ENCODE measurements at places on chromosomes 7 and 10.

GRCh38 chr10:67537906-67538305, 158.1 kb downstream of the CTNNA3 start:
- no peak for DNase-seq

- no peak for DNase-seq
These were observed 74.5 kb downstream of the DIP2C start for GRCh38 chr10:614790-615582.

DNA sequence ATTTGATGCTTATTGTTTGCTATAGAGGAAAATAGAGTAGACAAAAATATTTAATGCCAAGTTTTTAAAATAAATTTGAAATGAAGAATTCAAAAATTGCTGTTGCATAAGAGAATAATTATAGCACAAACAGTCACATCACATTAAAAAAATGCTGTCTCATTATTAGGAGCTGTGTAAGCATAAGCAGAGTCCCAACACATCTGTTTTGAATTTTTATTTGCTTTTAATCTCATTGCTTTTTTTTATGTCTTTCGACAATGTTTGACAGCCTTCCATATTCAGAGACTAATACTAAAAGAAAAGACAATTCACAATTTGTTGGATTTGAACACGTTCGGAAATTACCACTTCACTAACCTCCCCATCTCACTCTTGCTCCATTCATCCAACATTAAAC, 143.5 kb downstream of the TFPI2 start:
- DNase-seq, result no peak

DNA sequence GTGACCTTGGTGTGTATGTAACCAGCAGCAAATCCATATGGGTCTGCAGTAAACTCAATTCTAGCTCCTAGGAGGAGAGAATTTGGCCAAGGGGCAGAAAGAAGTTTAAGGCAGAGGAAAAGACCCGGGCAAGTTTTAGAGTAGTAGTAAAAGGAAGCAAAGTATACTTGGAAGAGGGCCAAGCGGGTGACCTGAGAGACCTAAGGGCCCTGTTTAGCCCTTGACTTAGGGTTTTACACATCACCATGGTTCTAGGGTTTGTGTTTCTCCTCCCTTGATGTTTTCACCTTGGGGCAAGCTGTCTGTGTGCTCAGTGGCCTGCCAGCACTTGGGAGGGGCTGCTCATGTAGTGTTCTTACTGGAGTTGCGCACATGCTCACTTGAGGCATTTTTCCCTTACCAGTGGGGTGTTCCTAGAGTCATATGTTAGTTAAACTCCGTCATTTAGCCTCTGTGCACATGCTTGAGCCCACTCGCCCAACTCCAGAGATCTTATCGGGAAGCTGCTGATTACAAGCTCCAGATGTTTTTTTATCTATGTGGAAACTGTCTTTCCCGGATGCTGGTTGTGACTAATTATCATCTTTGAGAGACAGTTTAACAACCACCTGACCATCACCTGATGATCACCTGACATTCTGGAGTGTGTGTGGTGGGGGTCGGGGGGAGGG, 137.6 kb upstream of the PRSS1 start:
- no peak for DNase-seq

DNA sequence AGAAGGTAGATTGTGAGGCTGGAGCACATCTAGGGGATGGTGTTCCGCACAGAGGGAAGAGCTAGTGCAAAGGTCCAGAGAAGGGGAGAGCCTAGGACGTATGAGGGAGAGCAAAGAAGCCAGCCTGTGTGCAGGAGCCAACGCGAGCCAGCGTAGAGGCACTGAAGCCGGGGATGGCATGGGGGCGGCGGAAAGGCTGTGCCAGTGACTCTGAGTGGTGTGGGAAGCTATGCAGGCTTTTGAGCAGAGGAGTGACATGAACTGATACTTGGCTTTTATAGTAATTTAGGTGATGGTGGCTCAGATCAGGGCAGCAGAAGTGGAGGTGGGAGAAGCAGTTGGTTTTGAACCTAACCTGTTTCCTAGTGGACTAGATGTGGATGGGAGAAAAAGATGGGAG, 65.8 kb downstream of the ATXN7L1 start:
- DNase-seq, result no peak

DNA sequence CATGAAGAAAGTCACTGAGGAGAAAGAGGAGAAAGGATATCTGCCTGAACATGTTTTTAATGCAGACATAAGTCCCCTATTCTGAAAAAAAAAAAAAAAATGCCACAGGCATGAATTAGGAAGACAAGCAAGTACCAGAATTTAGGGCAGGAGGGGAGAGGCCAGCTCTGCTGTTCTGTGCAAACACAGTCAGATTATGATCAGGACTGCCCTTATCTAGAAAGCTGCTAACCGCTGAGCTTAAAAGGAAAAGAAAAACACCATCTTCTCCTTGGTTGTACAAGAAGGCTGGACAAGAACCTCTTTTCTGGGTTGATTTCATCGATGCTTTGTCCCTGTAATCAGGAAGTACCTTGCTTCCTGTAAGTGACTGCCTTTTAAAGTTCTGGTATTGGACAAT, 15.3 kb upstream of the PWWP2B start:
- no peak for DNase-seq

DNA sequence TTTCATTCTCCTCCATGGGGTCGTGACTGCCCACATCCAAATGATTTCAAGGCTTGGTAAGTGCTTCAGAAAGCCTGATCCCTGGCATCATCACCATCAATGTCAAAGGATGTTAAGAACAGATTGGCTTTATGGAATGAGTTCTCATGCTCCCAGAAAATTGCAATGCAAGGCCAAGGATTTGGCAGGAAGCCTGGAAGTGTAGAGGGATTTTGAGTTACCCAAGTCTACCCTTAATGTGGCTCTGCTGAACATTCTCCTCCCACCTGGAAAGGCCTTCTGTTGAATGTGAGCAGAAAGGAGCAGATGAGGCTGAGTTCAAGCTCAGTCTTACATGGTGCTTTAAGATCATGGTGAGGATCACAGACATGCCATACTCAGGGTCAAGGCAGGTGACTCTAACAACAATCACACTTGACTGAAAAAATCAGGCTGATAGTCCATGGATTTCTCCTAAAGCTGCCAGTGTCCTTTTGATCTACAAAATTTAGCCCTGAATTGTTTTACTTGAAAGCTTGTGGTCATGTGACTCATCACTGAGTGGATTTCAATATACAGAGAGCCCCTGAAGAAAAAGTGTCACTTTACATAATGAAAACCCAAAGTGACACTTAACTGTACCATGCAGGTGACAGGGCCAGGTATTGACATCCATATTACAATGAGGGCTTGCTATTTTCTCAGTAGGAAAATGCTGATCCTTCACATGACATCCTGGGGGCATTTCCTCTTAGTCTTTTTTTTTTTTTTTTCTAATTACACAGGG, 111.1 kb upstream of the PDLIM1 start:
- DNase-seq, result no peak

- DNase-seq, result no peak
These were observed 19.8 kb downstream of the MGMT start for GRCh38 chr10:129486805-129487204.

- DNase-seq, result no peak
These were observed 173.8 kb upstream of the GHITM start for GRCh38 chr10:83965473-83965872.

DNA sequence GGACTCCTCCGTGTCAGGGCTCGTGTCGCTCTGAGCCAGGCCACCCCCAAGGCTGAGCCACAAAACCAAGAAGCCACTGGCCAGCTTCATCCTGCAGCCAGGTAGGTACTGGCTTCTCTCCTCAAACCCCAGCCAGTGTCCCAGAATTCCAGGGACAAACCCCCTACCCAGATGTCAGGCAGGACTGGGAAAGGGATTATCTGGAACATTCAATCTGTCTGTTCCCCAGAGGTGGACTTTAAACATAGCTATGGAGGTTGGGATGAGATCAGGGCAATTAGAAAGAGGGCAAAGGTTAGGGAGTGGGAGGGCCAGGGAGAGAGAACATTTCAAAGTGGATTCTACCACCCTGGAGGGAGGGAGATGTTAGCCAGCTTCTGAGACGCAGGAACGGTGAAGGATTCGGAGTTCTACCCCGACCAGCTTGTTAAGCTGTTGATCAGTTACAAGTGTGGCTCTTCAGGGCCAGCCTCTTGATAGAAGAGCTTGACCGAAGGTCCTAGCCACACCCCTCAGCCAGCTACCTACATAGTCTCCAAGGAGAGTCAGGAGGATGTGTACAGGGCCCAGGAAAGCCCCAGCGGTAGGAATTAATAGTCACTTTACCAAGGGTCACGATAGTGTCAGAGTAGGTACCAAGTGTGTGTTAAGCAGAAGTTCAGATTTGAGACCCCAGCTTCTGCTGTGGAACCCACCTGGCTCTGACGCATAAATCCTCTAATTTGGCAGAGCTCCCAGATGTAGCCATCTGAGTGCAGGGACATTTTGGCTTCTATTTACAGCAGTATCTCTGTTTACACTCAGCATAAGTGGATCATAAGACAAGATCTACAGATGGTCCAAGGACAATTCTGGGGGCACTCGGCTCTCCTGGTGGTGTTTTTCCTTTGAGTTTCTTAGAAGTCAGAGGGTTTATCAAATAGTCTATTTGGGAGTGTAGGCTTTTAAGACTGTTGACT, at the start of gene PLA2G12B:
TSS of gene PLA2G12B (minus strand) at position 211 of the 959 bp plus-strand sequence. CDS start at position 90, 121 bp downstream.
- DNase-seq, result no peak

DNA sequence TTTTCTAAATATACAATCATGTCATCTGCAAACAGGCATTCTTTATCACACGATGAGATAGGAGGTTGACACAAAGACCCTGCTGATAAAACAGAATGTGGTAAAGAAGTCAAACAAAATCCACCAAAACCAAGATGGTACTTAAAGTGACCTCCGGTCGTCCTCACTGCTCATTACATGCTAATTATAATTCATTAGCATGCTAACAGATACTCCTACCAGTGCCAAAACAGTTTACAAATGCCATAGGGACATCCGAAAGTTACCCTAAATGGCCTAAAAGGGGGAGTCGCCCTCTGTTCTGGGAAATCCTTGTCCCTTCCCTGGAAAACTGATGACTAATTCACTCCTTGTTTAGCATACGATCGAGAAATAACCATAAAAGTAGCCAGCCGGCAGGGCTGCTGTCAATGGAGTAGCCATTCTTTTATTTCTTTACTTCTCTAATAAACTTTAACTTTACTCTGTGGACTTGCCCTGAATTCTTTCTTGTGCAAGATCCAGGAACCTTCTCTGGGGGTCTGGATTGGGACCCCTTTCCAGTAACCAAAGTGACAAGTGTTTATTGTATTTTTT, 126.6 kb downstream of the CCDC71L start:
- no peak for DNase-seq

GRCh38 chr7:142177869-142178268, 66.4 kb downstream of the MGAM2 start:
- no peak for DNase-seq

DNA sequence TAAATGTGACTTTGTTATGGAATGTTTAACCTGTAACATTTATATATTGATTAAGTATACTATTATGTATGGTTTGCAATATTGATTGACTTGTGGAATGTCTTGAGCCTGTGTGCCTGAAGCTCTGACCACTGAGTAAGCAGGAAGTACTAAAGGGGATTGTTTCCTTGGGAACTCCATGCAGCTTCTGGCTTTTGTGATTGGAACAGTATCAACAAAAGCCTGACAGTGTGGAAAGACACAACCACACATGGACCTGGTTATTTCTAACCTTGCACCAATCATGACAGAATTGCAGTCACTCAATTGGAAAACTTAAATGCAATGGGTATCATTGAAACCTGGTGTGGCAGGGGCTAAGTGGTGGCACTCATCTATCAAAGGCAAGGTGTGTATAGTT, 45.5 kb upstream of the PIK3CG start:
- DNase-seq, result no peak

GRCh38 chr7:88357294-88357693, 50.6 kb upstream of the STEAP4 start:
- no peak for DNase-seq

GRCh38 chr7:141648276-141649114, 53.5 kb downstream of the DENND11 start:
- DNase-seq, result no peak

DNA sequence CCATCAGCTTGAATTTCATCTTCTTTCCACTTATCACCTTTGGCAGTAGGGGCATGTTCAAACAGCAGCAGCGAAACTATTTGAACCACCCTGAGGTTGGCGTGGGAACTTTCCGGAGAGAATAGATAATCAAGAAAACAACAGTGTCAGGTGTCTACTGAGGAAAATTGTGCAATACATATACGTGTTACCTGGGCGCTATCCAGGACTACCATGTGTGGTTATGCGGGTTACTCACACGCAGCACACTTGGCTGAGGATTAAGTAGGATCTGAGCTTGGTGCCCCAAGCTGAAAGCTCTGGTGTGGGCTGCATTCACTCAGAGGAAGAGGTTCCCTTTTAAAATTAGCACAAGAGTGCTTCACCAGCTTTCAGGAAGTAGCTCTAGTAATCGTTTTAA, 8.8 kb upstream of the ABI1 start:
- no peak for DNase-seq

DNA sequence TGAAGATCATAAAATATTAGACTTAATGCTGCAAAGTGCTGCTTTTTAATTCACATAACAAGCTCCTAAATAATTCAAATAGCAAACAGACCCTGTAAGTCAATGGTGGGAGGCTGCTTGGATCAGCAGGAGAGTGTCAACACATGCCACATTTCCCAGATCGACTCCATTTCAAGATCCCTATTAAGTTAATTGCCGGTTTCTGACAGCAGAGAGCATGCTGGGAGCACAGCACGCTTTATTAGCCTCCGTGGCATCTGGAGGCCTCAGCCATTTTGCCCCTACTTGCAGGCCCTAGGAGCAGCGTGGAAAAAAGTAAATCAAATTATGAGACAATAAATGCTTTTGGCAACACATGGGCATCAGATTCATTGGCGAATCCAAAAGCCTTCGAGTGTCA, 201.0 kb downstream of the EMX2 start:
- no peak for DNase-seq

GRCh38 chr7:147547252-147547897, 1043.2 kb upstream of the C7orf33 start:
- no peak for DNase-seq

- DNase-seq, result no peak
These were observed 2.2 kb downstream of the GIMAP4 start for GRCh38 chr7:150569245-150569955.

DNA sequence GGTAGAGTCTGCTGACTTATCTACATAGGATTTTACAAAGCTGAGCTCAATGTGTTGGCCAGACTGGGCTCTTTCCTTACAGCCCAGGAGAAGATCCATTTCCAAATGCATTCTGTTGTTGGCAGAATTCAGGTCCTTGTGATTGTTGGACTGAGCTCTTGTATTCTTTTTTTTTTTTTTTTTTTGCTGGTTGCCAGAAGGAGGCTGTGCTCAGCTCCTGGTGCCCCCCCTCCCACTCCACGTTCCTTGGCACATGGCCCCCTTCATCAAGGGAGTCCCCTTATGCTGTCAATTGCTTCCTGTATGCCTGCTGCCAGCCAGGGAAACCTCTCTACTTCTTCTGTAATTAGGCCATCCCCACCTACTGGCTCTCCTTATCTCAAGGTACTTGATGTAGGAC, 518.1 kb upstream of the AKR1E2 start:
- DNase-seq, result no peak

DNA sequence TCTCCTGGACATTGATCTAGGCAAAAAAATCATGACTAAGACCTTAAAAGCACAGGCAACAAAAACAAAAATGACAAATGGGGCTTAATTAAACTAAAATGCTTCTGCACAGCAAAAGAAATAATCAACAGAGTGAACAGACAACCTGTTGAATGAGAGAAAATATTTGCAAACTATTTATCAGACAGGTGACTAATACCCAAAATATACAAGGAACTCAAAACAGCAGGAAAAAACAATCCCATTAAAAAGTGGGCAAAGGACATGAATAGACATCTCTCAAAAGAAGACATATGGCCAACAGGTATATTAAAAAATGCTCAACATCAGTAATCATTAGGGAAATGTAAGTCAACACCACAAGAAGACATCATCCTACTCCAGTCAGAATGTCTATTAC, 166.8 kb downstream of the MTERF1 start:
- no peak for DNase-seq

- DNase-seq, result no peak
These were observed 86.1 kb downstream of the VOPP1 start for GRCh38 chr7:55486192-55486590.
